T-cell (primary cell): ENCODE measurements at places on chromosomes 3 and 15.

GRCh38 chr3:150867434-150867833 is 37.8 kb downstream of the MINDY4B start:
- DNase-seq = no peak

GRCh38 chr15:31811641-31812040 is 218.7 kb upstream of the CHRNA7 start:
- no peak for DNase-seq

- DNase-seq = no peak
These were observed 108.8 kb downstream of the FAIM start for GRCh38 chr3:138717348-138717747.

DNA sequence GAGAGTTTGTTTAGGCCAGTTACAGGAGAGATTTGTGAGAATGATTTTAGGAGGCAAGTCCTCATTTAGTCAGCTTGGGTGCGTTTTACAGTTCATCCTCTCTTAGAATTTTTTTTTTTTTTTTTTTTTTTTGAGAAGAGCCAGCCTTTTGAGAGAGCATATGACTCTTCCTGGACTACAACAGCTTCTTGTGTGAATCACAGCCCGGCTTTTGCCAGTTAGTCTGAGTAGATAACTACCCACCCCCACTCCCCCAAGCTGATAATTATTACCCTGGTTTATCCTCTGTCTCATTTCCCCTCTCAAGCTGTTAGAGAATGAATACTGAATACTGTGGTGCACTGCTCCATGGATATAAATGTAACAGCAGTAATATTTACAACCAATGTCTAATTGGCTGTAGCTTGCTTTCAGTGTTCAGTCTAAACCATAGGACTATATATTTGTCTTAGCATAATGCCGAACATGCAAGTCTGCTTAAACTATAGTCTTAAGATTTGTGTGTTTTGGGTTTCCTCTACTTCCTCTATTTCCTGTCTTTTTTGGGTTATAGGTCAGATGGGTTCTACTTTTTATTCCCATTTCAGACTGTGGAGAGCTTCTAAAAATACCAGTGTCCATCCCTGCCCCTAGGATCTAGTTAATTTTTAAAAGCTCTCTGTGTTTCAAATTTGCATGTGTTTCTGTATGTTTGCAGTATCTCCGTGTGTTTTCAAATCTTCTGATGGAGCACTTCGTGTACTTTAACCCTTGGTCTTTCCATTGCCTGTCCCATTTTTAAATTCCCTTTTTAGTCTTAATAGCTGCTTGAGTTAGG is 8.0 kb downstream of the CHD2 start:
- no peak for DNase-seq

DNA sequence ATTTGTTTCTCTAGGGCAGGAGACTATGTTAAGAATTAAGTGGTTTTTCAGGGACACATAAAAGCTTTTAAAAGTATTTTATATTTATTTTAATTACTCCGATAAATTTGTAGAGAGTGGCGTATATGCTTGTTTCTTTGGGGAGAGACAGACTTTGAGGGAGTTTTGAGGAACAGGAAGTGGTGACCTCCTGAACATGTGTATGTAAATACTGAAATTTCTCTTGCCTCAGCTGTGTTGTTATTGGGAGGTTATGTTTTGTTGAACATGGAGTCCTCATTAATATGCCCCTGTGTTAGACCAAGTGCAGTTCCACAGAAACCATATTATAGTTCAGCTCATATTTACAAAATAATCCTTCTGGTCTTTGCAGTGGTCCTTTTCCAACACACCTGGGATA is 41.8 kb upstream of the UTS2B start:
- DNase-seq = no peak

DNA sequence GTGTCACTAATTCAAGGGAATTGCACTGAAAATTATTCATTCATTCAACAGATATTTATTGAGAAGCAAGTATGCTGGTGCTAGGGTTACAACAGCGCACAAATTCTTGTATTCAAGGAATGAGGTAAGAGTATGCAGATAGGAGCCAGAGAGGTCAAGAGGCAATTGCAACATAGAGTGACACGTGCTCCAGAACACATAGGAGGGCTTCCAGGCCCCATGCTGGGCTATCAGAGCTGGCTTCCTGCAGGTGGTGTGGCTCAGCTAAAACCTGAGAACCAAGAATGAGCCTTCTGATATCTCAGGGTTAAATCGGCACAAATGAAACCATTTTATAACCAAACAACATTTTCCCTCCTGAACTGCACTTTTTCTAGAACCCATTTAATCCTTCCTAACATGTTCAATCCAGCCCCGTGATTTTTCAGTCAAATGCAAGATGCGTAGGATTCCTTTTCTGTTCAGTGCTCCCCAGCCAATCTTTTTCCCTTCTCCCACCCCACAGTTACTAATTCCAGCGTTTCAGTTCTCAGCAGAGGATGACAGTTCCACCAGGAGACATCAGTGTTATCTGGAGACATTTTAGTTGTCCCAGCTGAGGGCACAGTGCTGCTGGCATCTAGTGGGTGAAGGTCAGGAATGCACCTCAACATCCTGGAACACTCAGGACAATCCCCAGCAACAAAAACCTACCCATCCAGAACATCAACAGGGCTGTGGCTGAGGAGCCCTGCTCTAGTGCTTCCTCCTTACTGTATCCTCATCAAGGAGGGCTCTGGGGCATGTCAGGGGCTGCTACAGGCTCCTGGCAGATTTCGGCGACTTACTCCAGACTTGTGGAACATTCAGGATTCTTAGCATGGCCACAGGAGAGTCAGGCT is 13.1 kb downstream of the CCR5AS start:
- no peak for DNase-seq

DNA sequence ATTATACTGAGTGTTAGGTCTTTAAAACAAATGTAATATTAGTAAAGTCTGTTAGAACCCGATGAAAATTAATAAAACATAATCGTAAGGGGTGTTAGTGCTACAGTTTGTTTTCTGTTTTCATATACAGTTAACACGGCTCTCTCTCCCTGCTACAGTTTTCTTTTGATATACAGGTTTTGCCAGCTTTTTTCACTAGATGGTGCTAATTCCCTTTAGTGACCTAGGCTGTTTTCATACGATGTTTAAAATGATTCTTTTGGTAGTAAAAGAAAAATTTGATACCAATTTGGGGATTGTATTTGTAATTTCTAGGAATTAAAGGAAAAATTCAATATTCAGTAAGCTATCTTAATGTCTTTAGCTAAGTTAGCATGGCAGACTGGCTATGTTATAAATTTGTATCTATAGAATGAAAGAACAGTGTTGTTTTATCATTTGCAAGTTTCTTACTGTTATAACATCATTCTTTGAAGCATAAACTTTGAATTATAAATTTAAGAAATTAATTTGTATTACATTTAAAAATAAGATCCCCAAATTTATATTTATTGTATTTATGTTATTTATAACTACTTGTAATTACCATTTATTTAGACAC is 11.5 kb downstream of the APH1B start:
- no peak for DNase-seq

- DNase-seq = no peak
These were observed 145.1 kb upstream of the TGFBR2 start for GRCh38 chr3:30461311-30461710.

DNA sequence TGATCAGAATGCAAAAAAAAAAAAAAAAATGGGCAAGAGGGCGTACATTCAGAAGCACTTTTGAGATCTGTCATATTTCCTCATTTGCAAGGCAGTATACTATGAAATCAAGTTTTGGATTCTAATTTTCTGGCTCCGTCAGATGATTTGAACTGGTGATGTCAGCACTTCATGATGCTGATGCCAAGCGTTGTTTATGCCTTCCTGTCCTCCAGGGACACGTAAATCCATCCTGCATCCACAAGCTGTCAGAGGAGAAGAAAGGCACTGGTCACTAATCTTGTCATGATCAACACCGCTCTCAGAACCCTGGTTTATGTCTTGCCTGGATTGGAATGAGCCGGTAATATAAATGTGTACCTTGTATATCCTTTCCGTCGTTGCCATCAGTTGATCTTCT is 152.1 kb upstream of the EPHA3 start:
- DNase-seq = no peak
